Activated naive CD4-positive, alpha-beta T cell treated with Interleukin-2 at 50 U/mL for 16 hours (primary cell): ENCODE measurements at places on chromosomes 2 and 18.

- no peak for DNase-seq
Observed at GRCh38 chr2:15458277-15458676, 102.9 kb downstream of the NBAS start.

- DNase-seq = no peak
Observed at GRCh38 chr2:239238381-239238780, 162.4 kb downstream of the HDAC4 start.

GRCh38 chr2:7841751-7842150 is 840.1 kb upstream of the ID2 start:
- no peak for DNase-seq

DNA sequence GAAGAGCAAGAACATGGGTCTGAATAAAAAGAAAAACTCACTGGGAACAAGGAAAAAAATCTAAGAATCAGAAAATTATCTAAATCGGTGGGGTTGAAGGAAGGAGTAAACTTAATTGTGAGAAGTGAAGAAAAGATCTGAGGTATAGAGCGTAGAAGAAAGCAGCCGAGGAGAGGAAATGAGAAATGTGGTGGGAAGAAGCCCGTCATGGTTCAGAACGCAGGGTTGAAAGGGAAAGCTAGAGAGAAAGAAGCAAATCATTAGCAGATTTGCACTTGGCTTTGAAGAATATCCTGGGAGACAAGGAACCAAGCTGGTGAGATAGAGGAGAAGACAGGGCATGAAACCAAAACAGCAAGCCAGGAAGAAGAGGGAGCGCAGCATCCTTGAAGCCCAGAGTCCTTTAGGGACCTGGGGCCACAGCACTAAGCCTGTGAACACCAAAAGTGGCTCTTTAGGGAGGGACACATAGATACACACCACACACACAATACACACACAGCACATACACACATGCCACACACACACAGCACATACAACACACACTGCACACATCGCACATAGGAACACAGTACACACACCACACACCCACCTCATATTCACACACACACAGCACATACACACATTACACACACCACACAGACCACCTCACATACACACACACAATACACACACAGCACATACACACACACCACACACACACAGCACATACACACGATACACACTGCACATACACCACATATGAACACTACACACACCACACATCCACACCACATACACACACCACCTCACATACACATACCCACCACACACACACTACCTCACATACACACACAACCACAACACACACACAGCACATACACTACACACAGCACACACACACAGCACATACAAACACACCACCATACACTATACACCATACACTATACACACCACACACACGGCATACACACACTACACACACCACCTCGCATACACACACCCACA is 274.6 kb downstream of the ETAA1 start:
- no peak for DNase-seq

DNA sequence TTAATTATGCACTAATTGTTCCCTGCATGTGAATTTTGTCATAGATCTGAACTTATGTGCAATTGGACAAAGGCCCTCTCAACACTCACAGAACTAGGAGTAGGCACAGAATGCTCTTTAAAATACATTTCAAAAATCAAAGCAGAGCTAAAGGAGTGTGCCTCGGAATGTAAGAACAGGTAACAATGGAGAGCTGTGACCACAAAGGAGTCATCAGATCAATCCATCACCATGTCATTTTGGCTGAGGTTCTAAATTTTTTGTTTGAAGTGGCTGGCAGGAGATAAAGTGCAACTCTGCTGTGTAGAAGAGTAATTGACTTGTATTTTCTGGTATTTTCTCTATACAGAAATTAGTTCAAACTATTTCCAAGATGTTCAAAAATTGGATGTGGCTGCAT is 155.4 kb downstream of the NRP2 start:
- no peak for DNase-seq
